Left kidney (tissue), 8 donors: ENCODE measurements at places on chromosomes 4 and X.
A peak's percentile ranks its signal among the peaks of the same experiment; 100 is the strongest.

GRCh38 chr4:105093975-105094374 is 52.7 kb upstream of the TET2 start:
- no peak for DNase-seq

DNA sequence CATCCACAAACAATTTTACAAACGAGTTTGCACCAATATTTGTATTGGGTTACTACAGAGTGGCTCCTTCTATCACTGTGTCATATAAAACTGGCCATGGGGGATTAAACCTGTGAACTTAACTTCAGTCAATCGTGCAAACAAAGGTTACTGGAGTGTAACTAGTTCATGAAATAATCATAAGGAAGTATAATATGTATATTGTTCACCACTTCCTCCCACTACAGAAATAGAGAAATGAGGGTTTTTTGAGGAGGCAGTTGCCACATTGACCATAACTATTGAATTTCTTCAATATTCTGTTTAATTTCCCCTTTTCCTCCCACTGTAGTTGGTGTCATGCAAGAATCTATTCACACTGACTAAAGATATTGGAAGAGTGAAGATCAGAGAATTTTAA is at the start of gene GPR82:
Gene GPR82 (plus strand): TSS at position 356 of the 400 bp plus-strand sequence. CDS start 2,846 bp downstream, outside the sequence.
- DNase-seq: no peak

GRCh38 chr4:123824524-123824923 is 427.9 kb downstream of the SPRY1 start:
- no peak for DNase-seq

DNA sequence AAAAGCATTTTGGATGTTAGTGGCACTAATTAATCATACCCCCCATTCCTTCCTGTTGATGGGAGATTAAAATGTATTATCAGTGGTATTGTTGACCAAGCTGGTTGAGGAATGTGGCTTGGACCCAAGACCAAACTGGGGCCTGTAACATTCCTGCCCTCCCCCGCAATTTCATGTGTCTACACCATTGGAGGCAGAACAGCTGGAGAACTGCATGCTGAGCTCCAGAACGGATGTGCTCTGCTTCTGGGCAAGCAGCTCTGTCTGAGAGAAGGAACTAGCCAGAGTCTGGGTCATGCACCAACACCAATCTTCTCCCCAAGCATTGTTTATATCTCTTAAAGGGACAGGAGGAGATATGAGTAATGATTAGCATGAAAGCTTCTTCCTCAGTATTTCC is 185.5 kb downstream of the CEP135 start:
- peak; percentile 50 for DNase-seq

DNA sequence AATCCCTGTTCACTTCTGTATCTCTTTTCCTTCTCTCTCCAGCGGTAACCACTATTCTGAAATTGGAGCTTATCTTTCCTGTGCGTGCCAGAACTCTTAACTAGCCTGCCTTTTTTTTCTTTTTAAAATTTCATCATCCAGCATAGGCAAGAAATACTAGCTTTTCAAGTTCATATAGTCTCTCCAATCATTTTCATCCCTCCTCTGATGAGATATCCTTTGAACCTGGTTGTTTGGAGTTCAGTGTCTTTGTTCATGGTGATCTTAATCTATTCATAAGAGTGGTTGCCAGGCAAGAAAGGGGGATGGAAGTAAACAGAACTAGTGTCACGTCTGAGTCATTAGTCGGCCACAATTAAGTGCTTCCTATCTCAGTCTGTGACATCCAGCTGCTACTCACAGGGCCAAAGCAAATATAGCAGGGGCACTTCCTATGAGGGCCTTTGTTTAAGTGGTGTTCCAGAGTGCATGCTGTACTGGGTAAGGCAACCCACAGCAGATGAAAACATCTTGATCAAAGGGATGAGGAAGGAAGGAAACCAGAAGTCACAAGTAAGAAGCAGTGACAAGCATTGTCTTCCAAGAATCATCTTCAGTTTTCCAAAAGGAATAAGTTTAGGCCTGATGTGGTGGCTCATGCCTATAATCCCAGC is 56.4 kb upstream of the XIAP start:
- DNase-seq: no peak
